ENCODE measurements at places on chromosomes 7 and 10.

GRCh38 chr10:120217736-120218135 is 239.3 kb upstream of the PLPP4 start:
- DNase-seq: no peak

- no peak for DNase-seq
Observed at GRCh38 chr10:24257588-24257987, 48.6 kb downstream of the KIAA1217 start.

DNA sequence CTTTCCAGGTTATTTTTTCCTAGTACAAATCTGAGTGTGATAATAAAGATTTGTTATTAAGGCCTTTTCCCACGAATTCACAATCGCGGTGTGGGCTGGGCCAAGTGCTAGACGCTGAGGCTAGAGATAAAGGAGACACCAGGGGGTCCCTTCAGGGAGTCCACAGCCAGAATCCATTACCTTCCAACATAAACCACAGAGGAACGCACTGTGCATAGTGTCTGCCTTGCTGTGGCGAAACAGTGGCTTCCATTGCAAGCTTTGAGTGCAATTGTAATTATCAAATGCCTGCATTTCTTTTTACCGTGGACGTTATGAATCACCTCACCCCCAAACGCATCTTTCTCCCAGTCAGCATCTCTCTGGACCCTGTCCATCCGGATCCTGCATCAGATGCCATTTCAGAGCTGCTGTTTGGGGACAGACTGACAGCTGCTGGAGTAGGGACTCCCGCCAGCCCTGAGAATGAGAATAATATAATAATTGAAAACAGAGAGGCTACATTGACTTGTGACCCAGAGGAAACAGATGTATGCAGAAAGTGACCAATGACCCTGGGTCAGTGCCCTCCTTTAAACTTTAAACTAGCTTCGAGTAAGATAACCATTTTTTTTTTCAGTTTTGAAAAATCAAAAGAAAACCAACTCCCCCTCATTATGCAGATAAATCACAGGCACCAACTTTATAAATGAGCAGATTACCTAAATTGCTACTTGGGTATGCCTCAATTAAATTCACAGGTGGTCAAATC is 456.2 kb upstream of the NRP1 start:
- DNase-seq: no peak

- DNase-seq: no peak
Observed at GRCh38 chr10:12847361-12847975, 154.0 kb downstream of the CCDC3 start.

GRCh38 chr10:7235376-7235775 is 175.5 kb downstream of the SFMBT2 start:
- DNase-seq: no peak

DNA sequence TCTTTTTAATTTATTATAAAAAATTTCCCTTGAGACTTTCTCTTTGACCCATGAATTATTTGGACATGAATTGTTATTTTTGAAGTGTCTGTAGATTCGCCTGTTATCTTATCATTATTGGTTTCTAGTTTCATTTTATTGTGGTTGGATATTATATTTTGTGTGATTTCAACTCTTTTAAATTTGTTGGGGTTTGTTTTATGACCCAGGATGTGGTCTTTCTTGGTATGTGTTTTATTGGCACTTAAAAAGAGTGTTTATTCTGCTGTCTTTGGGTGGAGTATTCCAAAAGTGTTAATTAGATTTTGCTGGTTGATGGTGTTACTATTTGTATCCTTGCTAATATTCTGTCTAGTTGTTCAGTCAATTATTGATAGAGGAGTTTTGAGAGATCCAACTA is 50.5 kb upstream of the GPR141 start:
- no peak for DNase-seq

GRCh38 chr7:148715027-148715426 is 16.3 kb downstream of the CUL1 start:
- no peak for DNase-seq

GRCh38 chr7:73892003-73892999 is 31.3 kb downstream of the TMEM270 start:
- no peak for DNase-seq
